ENCODE measurements at places on chromosomes 4 and X.
A peak's percentile ranks its signal among the peaks of the same experiment; 100 is the strongest.

DNA sequence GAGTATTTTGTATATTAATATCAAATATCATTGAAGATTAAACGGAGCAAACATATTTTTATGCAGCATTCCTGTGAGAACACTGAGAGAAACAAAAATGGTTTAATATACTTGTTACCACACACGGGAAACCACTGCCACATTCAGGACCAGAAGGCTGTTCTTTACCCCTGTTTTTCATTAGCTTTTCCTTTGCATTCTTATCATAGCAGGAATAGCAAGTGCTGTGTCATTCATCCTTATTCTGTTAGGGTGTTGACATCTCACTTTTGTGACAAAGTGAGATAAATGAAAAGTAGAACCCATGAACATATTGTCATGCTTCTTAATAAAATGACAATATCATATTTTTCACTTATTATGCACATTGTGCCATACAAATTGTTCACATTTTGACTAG lies 212.4 kb upstream of the NDST4 start:
- DNase-seq: no peak

- no peak for DNase-seq
Measured at GRCh38 chr4:36241771-36242170, 2.5 kb downstream of the ARAP2 start.

DNA sequence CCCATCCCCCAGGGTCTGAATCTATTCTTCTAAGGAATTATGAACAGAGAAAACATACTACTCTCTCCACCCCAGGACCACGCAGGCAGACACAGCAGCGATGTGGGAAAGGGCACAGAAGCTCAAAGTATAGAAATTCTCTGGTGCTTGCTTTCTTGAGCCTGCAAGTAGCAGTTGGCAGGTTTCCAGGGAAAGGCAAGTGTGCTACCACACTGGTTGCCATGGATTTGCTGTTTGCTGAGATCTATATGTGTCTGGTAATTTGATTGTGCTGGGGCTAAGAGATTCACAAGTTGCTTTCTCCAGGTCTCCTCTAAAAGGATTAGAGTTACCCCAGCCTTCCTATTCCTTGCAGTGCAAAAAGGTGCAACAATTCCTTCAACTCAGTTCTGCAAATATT lies 83.1 kb downstream of the GUCY2F start:
- DNase-seq: no peak

DNA sequence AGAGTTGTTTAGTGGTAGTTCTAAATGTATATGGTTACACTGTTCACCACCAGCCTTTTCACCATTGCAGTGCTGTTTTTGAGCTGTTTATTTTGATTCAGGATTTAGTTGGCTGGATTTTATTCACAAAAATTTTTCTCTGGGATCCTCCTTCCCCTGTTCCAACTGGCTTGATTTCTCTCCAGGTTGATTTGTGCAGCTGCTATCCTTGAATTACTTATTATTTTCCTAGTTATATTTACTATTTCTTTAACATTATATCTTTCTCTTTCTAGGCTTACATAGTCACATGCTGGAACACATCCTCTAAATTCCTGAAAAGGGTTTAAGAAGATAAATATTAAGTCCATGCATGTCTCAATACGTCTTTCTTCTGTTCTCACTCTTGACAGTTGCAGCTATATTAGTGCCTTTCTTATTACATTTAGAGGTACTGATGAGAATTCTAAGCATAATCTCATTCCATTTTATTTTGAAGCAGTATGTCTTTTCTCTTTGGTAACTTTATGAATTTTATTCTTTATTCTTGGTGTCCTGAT lies 82.2 kb downstream of the SUPT20HL2 start:
- no peak for DNase-seq

GRCh38 chr4:119504616-119505015 lies 124.0 kb downstream of the PDE5A start:
- DNase-seq: no peak

DNA sequence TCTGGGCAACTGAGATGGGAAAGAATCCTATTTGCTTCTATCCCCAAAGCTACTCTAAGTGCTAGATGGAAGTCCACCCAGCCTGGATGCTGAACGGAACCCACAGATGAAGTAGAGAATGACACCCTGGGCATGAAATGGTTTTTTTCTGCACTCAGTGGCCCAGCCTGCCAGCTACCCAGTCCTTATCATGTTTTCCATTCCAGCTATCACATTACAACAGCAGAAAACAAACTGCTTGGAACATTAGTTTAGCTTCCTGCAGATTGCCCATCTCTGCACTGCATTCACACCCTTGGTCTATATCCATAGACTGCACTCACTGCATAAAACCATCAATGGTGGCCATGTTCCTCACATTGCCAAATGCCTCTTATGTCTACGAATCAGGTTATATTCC lies 79.1 kb downstream of the NYX start:
- DNase-seq: no peak

DNA sequence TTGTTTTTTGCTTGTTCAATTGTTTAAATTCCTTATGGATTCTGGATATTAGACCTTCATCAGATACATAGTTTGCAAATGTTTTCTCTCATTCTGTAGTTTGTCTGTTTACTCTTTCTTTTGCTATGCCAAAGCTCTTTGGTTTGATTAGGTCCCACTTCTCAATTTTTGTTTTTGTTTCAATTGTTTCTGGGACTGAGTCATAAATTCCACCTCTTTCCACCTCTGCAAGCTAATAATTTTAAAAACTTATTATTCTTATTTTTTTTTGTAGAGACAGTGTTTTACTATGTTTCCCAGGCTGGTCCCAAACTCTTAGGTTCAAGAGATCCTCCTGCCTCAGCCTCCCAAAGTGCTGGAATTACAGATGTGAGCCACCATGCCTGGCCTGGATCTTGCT lies 226.8 kb upstream of the GPRIN3 start:
- no peak for DNase-seq

- DNase-seq: peak; percentile 2
Measured at GRCh38 chrX:115642895-115643530, 82.0 kb downstream of the PLS3 start.

- DNase-seq: no peak
Measured at GRCh38 chrX:111837197-111837596, 38.8 kb upstream of the TRPC5OS start.

DNA sequence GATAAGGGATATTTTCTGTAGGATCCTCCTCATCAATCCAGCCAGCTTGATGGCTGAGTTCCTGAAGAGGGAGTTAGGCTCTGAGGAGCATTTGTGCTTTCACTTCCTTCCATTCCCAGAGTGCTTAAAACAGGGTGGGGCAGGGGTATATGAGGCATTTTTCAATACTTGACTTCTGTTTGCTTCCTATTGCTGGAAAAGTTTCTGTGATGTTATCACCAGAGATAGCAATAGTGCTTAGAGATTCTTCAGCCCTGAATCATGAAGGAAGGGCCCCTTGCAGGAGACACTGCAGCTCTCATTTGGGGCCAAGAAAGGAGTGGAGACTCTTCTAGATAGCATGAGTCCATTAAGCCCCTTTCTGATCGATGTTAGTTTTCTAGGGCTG lies 166.7 kb upstream of the RPS6KA3 start:
- DNase-seq: no peak

DNA sequence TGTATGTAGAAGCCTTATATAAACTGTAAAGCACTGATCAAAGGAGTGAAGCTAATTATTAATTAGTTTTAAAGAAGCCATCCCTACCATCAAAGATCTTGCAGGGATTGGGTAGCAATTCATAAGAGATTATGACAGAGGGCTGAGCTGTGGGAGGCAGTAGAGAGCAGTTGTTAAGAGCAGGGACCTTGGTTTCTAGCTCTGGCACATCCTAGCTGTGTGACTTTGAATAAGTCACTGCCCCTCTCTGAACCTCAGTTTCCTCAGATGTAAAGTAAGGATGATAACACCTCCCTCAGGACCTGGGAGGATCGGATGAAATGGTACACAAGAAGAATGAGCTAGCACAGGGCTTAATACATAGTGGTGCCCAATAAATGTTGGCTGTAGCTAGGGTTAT lies 45.4 kb downstream of the APLN start:
- DNase-seq: no peak

- no peak for DNase-seq
Measured at GRCh38 chr4:106334741-106335470, 18.6 kb downstream of the AIMP1 start.

- DNase-seq: no peak
Measured at GRCh38 chrX:150100261-150100660, 162.0 kb upstream of the EOLA2 start.

GRCh38 chr4:86054286-86055032 lies 305.4 kb downstream of the MAPK10 start:
- DNase-seq: no peak

- DNase-seq: no peak
Measured at GRCh38 chr4:48223633-48224295, 45.9 kb downstream of the TEC start.

- DNase-seq: no peak
Measured at GRCh38 chr4:148261848-148262247, 180.4 kb downstream of the NR3C2 start.

DNA sequence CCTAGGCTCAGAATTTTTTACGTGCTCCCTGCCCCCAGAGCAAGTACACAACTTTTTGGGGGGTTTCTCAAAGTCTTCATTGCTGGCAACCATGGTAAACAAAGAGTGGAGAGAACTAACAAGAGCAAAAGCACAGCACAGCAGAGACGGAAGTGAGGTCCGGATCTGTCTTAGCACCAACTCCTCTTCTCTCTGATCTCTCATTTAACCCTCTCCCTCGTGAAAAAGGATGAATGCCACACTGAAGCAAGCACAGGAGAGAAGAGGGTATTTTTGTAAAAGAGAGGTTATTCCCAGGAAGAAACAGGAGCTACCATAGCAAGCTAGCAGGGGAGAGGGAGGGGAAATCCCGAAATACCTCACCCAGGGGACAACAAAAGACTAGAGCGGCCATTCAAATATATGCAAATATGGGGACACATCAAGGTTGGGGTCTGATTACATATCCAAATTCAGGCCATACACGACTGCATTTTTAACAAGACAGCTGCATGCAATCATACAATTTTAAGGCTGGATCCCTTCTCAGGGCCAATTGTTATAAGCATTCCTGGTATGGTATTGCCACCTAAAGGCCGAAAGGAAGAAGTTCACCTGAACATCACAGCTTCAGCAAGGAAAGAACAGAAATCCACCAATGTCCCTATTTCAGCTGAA lies 46.6 kb downstream of the CD40LG start:
- DNase-seq: no peak

GRCh38 chr4:38500433-38500832 lies 163.6 kb upstream of the KLF3 start:
- no peak for DNase-seq

DNA sequence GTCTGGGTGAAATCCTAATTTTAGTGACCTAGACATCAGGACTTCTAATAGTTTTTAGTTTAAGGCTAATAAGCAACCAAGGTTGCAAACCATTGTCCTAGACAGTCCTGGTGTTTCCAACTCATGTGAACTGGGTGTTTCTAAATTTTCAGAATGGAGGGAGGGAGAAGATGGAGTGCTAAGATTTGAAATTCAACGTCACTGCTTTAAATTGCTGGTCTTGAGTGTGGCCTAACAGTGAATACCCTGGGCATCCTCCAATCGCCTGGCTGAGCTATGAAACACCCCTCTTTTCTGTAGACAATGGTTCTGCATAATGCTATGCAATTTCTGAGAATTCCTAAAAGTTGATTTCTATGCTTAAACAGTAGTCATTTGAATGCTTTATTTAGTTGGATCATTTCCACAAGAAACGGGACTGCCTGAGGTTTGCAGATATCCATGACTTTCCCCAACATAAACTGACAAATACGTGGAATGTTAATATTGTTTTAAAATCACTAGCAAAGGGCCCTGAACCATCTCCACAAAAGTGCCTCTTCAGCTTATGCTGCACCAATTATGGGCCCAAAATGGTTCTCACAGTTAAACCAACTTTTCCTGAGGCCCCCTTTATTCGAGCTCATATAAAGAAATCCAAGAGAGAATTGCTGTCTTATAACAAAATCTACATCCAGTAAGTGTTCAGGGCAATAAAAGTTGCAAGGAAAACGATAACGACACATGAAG lies 1.1 kb downstream of the FBXL5 start:
- DNase-seq: no peak

DNA sequence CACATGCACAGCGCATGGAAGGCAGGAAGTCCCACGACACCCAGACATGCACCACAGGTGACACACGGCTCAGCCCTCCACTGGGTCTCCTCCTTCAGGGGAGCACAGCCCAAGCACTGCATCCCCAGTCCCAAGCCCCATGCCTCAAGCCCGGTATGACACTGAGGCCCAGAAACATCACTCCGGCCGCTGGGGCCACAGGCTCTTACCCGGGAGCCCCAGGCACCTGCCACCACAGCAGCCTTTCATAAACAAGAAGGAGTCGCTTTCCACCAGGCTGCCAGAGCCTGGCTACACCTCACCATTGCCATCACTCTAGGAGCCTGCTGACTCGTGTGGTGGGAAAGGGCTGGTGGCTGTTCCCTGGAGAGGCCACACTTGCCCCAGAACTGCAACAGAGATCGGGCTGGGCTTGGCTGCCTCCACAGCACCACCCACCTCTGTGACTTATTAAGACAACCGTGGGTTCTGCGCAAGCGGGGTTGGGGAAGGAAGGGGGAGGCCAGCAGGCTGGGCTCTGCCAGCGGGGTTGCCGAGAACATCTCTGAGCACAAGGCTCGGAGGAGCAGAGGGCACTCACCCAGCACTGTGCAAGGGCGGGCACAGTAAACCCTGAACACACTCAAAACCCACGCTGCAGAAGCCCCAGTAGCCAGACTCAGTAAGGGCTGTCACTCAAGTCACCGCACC lies 4.5 kb downstream of the HAUS7 start:
- DNase-seq: no peak

DNA sequence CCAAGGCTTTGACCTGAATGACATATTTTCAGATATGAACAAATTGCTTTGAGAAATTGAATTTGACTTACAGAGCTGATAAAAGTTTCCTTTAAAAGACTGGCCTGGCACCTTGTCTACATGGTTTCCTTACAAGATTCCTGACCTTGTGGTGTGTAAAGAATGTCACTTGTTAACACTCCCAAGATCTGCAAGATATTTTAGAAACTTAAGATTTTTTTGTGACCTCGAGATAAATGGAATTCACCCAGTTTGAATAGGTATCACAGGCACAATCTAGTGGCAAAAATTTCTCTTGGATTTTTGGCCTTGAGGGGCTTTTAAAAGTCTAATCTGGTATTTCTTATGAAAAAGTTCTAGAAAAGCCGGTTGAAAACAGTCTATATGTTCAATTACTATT lies 1568.9 kb upstream of the IGFBP7 start:
- DNase-seq: no peak

- no peak for DNase-seq
Measured at GRCh38 chr4:152258391-152258790, 277.5 kb downstream of the FBXW7 start.

- no peak for DNase-seq
Measured at GRCh38 chrX:82384401-82384800, 1123.7 kb upstream of the POU3F4 start.

- no peak for DNase-seq
Measured at GRCh38 chrX:18119856-18120255, 100.8 kb downstream of the BEND2 start.

DNA sequence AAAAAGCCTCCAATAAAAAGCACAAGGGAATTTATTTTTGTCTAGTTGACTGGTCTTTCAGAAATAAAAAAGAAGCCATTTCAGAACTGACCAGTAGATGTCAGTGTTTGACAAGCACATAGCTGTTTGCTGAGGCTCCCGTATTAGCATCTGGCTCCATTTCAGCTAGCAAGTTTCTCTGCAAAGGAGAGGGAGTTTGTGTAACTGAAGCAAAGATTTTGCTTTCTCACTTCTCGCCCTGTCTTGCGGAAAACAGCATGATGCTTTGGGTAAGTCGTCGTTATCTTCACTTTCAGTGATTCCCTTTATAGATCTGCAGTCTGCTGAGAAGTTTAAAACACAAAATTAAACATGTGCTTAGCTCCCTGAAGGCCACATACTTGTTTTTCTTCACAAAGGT lies 85.5 kb downstream of the CT47B1 start:
- no peak for DNase-seq

All from stimulated activated CD8-positive, alpha-beta memory T cell treated with anti-CD3 and anti-CD28 coated beads, Interleukin-12 subunit alpha, Interleukin-12 subunit beta, amount 100 ng/mL, for 1 hour (primary cell).